ENCODE measurements at places on chromosomes 7 and 10. TPM values are rescaled to one million over a fixed set of nuclear protein-coding genes. Genes with fewer than 3 reads are reported as not detected.

Gene OR2F1
- total RNA-seq = not detected

Gene PIK3AP1
- 0.21 TPM for total RNA-seq

Gene CXCL12
- 0.40 TPM for total RNA-seq

Gene TUBB8
- total RNA-seq = not detected

Gene CDHR3
- total RNA-seq = 1.4 TPM

Gene PAPOLB
- total RNA-seq = 0.04 TPM

Gene AEBP1
- 5.4 TPM for total RNA-seq

Gene TMEM229A
- total RNA-seq = not detected

Gene ANXA11
- total RNA-seq = 35.8 TPM

Gene ATP6V0A4
- total RNA-seq = 0.04 TPM

Gene PON1
- not detected for total RNA-seq

Gene KEL
- total RNA-seq = not detected

Gene EIF4EBP2
- 20.5 TPM for total RNA-seq

Gene MASTL
- 18.9 TPM for total RNA-seq

Gene NUTM2E
- total RNA-seq = 0.07 TPM

Gene MRLN
- not detected for total RNA-seq

Gene NEURL1
- total RNA-seq = 0.11 TPM

Gene FGL2
- total RNA-seq = 0.26 TPM

Gene FAM25C
- not detected for total RNA-seq

Gene PKD2L1
- total RNA-seq = not detected

Gene CNPY1
- total RNA-seq = not detected

Gene HERPUD2
- 29.7 TPM for total RNA-seq

Gene ETV1
- 8.1 TPM for total RNA-seq

Gene FAM170B
- total RNA-seq = not detected

Gene EPHA1
- under 0.01 TPM for total RNA-seq

Gene NCAPG2
- 39.6 TPM for total RNA-seq

Gene FAM25G
- total RNA-seq = not detected

Gene TCF7L2
- 1.9 TPM for total RNA-seq

Gene PAX4
- not detected for total RNA-seq

Gene ANKRD61
- total RNA-seq = 0.07 TPM

Gene HOGA1
- total RNA-seq = 0.18 TPM

Measured in pulmonary artery endothelial cell (primary cell).